Activated CD4-positive, alpha-beta T cell treated with anti-CD3 and anti-CD28 coated beads, Interleukin-2, amount 50 U/mL, for 24 hours (primary cell): ENCODE measurements at places on chromosomes 12 and 14.

DNA sequence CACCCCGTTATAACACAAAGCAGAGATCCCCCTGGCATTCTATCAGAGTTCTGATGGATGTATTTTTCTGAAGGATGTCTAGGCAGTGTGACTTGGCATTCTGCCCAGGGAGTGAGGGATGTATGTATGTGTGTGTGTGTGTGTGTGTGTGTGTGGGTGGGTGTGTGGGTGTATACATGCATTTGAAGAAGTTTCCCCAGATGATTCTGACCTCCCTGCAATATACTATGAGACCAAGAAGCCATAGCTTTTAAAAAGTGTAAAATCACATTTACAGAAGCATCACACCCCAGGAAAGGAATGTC, 59.7 kb upstream of the NAP1L1 start:
- DNase-seq: peak; percentile 10

DNA sequence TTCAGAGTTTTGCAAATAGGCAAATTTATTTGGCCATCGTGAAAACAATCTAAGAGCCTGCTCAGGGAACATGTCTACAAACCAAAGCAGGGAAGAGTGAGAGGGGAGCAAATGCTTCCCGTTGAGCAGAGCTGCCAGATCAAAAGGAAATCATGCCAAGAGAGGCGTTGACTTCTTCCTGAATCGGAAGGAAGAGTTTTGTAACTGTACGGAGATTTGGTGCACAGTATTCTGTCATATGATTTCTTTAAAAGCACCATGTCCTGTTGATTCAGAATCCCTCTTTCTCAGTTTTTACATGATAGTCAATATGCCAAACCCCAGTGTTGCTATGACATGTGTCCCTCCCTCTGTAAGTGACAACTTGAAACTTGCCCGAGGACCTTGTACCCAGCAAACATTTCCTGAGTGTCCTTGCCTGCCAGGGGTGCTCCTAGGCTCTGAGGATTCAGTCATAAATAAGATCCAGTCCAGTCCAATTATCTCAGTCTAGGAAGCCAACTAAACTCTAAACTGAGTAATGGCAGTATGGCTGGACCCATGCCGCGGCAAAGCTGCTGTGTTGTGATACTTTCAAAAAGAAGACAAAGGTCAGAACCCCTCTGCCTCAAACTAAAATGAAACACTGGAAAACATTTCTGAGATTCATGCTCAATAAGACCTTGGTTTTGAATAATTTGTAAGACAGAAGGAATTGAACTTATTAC, 300.1 kb upstream of the FKBP4 start:
- DNase-seq: no peak

DNA sequence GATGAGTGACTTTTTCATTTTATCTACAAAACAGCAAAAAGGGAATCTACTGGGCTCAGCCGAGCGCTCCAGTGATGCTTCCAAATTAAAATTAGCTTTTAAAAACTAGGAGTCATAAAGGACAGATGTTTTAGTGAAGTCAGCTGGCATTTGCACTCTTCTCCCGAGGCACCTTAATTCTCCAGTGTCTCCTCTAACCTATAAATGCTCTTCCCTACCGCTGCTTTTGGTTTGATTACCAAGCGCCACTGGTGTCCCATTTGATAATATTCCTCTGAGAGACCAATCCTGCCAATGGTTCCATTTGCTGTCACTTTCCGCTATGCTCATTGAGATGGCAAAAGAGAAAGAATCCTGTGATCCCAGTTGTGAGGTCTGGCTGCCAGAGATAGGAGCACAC, 29.3 kb upstream of the PIWIL1 start:
- no peak for DNase-seq

DNA sequence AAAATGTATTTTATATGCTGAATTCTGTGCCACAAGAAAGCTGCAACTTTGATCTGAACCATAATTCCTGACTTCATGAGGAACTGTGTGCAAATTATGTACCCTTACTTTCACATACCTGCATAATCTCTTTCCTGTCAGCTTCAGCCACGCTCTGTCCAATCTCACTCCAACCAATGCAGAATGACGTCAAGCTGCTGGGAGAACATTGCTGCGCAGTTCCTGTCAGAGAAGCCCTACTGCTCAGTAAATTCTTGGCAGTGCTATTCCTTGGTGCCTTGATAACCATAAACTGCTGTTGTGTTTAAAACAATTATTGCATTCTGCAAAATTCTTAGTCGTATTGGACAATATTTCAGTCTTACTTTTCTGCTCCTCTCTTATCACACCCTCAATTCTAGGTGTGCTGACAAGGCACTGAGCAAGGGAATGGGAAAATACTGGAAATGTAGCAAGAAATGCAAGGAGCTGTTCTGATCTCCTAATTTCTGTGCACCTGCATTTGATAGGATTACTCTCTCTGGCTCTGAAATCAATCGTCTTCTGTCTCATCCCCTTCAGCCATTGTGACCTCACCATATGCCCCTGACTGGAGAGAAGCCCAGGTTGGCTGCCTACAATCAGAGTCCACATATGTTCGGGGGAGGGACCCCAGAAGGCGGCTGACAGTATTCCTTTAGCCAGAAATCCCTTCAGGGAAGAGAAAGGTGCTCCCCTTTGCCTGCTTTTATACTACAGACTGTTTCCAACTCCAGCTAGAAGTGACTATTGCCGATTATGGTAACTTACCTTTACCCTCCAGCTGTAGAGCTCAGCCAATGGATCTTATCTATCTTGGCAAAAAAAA, 274.9 kb upstream of the NOVA1 start:
- no peak for DNase-seq

GRCh38 chr12:56220611-56221231, 1.0 kb downstream of the RNF41 start:
- no peak for DNase-seq

DNA sequence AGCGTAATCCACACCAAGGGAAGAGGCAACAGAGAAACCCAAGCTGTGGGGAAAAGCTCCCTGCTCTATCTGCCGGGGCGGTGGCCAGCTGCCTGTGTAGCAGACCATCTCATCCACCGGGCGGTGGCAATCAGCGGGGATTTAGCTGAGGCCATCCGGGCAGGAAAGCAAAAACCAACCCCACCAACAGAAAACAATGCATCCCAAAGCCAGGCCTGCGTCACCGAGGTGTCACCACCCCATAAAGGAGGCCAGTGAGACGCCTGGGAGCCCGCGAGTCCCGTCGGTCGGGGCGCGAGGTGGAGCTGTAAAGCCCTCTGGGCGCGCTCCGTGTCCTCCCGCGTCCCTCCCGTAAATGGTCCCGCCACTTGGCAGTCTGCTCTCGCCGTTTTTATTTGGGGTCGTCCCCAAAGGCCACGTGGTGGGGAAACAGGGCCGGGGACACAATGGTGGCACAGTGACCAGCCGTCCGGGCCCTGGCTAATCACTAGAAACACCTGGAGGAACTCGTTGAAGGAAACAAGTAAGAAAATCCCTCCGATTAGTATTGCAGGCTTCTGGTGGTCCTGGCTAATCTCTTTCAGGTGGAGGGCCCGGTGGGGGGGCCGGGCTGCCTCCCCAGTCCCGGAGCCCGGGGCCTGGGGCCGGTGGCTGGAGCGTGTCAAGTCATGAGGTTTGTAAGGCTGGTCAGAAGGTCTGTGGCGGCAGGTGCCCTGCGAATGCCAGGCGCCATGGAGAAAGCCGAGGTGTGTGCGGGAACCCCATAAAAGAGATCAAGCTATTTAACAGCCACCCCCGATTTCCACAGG, 94.7 kb upstream of the GSC start:
- no peak for DNase-seq

DNA sequence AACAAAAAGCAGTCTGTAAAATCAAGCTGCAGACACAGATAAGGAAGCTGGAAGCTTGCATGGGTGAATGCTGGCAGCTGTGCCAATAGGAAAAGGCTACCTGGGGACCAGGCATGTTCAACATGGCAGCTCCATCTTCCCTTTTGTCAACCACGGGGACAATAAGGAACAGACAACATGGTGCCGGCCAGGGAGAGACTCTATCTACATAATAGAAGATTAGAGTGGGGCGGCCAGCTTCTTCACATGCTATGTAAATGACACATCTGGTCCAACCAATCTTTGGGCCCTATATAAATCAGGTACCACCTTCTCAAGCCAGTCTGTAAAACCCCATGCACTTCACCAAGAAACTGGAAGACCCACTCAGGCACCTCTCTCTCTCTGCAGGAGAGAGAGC, 157.6 kb downstream of the SUDS3 start:
- no peak for DNase-seq

DNA sequence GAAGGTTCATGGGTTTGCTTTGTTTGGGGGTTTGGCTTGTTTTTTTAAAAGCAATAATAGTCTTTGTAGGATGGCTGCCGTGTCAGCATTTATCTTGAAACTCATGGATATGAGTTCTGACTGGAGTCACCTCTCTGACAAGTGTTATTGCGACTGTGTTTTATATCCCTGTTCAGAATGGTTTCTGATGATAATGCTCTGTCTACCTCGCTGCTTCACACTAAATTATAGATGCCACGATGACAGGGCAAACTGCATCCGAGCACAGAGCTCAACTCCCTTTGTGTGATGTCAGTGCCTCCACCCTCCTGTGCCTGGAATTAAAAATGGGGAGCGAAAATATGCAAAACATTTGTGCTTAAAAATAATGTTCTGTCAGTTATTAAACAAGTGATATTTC, 250.8 kb downstream of the EGLN3 start:
- no peak for DNase-seq

GRCh38 chr12:8012651-8013309, 19.7 kb upstream of the FOXJ2 start:
- no peak for DNase-seq

DNA sequence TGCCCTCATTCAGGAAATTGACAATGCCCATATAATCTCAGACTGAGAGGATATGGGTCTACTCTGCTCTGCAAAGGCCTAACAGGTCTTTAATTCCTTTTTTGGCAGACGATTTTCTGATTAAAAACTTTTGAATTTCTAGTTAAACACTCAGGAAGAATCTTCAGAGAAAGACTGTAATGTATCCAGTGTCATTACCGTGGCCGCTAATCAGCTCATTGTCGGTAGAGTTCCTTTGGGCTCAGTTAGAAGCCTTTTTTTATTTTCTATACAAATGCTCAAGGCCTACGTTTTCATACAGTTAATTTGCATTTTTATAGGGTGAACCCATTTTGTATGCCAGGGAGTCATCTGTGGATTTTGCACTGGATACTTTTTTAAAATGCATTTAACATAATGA, 549.9 kb downstream of the RPS29 start:
- DNase-seq: no peak

DNA sequence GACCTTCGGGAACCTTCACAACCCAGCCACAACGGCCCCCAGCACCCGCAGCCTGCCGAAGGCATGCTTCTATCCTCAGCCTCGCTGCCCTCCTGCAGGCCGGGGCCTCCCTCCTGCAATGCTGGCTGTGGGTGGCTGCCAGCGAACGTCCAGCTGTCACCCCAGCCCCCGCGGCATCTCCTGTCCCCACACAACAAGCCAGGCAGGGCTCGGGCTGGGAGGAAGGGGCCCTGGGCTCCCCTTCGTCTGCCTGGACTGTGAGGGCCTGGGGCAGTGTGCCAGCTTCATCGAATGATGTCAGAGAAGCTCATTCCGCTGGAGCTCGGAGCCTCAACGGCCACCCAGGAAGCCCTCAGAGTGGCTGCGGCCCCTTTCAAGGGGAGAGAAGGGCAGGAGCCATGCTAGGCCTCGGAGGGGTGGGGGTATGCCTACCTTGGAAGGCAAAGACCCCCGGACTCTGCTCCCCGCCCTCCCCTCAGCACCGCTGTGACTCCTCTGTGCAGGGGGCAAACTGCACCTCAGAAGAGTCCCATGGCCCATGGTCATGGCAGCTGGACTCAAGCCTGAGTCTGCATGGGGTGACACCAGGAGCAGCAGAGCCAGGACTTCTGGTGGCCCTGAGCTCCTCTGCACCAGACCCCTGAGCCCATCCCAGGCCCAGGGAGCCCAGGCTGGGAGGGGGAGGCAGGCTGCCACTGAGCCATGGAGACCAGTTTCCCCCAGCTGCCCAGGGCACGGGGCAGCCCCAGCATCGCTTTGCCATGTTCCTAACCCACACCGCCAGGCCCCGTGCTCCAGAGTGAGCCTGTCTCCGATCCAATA, 24.7 kb upstream of the C14orf180 start:
- no peak for DNase-seq

- no peak for DNase-seq
These were observed 14.1 kb downstream of the PLCZ1 start for GRCh38 chr12:18723752-18724151.

DNA sequence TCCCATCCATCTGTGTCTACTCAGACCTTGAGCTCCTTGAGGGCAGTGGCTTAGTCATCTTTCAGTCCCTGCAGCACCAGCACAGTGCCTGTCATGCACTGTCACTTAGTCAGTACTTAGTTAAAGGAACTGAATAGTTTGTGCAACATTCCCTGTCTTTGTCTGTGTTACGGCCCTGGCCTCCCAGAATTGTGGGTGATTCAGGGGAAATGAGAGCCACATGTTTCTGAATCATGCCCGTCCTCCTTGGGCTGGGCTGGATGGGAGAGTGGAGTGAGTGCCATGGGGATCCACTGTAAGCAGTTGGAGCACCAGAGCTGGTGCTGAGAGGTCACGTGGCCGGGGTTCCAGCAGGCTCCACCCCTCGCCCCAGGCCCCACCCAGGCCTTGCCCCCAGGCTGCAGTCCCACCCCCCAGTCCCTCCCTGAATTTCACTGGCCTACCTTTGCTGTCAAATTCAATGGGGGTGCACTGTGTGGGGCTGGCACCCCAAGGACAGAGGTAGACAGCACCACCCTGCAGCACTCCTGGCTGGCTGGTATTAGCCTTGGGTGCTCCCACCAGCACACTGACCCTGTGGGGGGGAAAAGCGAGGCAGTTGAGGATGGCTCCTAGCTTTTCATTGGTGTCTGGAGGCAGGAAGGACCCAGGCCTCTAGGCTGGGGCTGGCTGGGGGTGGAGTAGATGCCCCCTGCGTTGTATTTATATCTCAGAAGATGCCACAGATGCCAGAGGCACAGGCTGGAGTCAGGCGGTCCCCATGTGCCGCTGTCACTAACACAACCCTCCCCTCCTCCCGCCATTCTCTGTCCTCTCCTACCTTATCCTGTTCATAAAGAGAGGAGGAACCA, 7.5 kb downstream of the ITGA5 start:
- DNase-seq: peak; percentile 32

- DNase-seq: peak; percentile 85
These were observed 518.7 kb downstream of the TMEM121 start for GRCh38 chr14:106044949-106045596.

- DNase-seq: no peak
These were observed 267.7 kb downstream of the KCNH5 start for GRCh38 chr14:62777510-62777909.

DNA sequence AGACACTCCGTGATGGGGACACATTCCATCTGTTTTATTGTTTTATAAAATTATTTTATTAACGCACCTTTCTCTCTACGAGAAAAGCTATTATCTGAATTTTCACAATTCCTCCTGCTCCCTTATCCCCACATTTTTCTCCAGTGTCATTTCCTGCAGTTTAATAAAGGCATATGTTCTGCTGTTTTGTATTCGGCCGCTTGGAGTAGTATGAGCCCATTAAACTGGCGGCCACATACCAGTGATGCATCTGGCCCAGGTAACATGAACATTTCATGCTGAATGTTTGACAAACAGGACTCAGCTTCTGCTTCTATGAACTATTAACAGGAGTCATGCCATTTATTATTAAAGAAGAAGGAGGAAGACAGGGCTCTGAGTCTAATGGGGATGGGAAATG, 511.0 kb downstream of the TMEM121 start:
- no peak for DNase-seq

- DNase-seq: no peak
These were observed 18.6 kb downstream of the LTBP2 start for GRCh38 chr14:74593241-74593953.

- DNase-seq: no peak
These were observed 152.3 kb downstream of the PHETA1 start for GRCh38 chr12:111216387-111217159.
